ENCODE measurements at places on chromosomes 5 and 9. TPM values are rescaled to one million over a fixed set of nuclear protein-coding genes. Genes with fewer than 3 reads are reported as not detected.

CCL28 gene
- total RNA-seq, result 17.3 TPM

DNA sequence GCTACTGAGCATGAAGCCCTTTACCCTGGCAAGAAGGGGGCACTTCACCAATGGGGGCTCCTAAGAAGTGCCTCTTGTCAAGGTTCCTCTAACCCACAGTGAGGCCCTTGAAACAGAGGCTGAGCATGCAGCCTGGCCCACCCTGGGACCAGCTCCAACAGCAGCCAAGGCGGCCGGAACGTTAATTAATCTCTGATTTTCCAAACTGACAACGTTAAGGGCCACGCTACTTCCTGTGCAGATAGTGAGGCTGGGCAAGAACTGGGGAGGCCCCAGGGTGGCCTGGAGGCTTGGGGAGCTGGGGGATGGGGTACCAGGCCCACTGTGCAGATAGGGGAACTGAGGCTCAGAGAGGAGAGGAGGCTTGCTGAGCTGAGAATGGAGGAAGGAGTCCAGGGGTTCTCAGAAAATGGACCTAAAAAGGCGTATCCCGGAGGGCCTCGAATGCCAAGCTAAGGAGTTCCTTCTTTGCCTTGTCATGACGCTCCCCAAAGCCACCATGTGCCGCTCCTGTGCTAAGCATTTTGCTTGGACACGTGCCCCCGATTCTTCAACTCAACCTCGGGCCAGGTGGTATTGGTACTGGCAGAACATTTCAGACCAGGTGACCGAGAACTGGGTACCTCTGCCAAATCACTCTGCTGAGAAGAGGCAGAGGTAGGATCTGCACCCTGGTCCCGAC lies 72.0 kb upstream of the STXBP1 start:
- DNase-seq, result no peak

OR13C4 gene
- total RNA-seq, result not detected

DNA sequence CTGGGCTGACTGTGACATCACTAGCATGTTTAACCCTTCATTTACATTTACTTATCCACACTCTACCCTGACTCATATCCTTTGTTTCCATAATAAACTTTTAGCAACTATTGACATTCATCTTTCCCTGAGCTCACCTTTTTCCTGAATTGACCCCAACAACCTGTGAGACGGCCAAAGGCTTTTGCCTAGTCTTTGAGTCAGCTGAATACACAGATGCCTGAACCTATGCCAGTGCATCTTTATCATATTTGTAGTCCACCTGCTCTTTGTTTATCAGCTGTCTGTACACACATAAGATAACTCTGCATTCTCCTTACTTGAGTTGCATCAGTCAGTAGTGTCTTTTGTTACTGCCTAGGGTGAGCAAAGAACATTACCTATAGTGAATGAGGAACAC lies 128.5 kb upstream of the HMHB1 start:
- DNase-seq, result no peak

DNA sequence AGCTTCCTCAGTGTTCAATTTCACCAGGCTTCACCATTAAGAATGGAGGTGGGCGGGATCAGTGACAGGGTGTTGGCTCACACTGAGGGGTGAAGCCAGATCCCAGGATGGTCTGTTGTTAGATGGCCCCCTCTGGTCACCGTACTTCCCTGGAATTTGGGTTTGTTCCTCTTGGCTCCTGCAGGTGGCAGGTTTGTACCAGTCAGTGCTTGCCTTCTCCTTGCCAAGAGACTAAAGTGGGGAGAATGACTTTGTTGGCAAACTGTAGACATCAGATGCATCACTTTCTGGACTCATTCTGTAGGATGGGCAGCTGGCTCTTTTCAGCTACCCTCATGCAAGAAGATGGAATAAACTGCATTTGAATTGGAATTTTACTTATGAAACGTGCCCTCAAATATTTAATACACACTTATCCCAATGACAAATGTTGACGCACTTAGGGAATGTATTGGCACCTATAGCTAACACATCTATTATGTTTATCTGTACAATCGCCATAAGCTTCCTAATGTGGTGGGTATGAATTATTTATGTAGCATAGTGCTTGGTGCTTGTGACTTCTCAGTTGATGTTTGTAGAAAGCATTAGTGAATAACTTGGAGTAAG lies 31.4 kb upstream of the ANKRD55 start:
- no peak for DNase-seq

CNTNAP3B gene
- total RNA-seq, result 0.15 TPM

- no peak for DNase-seq
These were observed 1029.6 kb downstream of the CDH12 start for GRCh38 chr5:21823588-21823987.

CAMK4 gene
- total RNA-seq, result 366 TPM

- no peak for DNase-seq
These were observed 10.7 kb downstream of the GSN start for GRCh38 chr9:121278477-121279261.

C9orf85 gene
- 14.3 TPM for total RNA-seq

NOTCH1 gene
- 58.0 TPM for total RNA-seq

SPATA31A3 gene
- not detected for total RNA-seq

IER5L gene
- 3.6 TPM for total RNA-seq

- DNase-seq, result no peak
These were observed 8.2 kb downstream of the IPPK start for GRCh38 chr9:92661743-92662142.

N4BP3 gene
- 2.1 TPM for total RNA-seq

DNA sequence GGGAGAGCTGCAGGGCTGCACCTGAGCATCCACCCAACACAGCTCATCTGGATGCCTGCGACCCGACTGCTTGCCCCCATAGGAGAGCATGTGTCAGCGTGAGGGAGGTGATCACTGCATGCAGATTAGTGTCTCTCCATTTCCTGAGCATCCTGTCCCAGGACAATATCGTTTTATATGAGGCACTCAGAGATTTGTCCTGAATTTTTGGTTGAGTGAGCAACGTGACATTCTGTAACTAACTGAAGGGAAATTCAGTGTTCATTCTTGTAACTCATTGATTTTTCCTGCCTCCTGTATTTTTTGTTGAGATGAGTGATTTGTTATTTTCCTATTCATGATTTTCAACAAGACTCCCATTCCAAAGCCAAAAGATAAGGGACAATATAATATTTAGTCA lies 20.7 kb upstream of the ANKRD34B start:
- DNase-seq, result no peak

CDX1 gene
- not detected for total RNA-seq

DNA sequence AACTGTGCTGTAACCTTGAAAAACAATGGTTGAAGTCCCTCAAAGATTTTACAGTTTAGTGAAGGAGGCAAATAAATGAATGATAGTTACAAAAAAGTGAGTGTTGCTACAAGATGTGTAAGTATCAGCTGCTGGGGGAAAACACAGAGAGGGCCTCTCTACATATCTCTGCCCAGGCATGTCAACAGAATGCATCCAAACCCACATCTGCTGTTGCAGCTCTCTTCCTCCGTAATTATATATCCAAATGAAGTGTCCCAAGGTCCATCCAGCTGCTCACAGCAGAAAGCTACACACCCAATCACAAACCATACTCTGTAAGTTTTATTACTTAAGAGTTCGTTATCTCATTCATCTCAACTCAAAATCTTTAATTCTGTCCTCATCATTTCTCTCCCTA lies 584.6 kb downstream of the ANXA1 start:
- no peak for DNase-seq

PGM5 gene
- total RNA-seq, result 0.19 TPM

DNA sequence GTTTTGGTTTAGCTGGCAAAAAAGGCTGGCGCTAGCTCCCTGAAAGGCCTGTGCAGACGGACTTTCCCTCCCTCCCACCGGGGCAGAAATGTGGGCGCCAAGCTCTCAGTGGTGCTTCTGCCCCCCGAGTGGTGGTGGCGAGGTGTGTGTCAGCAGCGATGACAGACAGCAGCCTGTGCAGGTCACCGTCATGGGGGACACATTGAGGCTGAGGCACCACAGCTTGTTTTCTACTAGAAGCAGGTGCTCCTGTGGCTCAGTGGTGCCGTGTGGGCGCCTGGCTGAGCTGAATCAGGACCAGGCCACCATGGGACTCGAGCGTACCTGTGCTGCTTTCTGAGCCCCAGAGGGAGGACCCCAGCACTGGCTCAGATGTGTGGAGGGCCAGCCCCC lies 6.2 kb downstream of the WNK2 start:
- no peak for DNase-seq

SEMA6A gene
- total RNA-seq, result not detected

PCDHGA12 gene
- not detected for total RNA-seq

- DNase-seq, result no peak
These were observed 410.8 kb downstream of the CETN3 start for GRCh38 chr5:89998519-89999305.

DNA sequence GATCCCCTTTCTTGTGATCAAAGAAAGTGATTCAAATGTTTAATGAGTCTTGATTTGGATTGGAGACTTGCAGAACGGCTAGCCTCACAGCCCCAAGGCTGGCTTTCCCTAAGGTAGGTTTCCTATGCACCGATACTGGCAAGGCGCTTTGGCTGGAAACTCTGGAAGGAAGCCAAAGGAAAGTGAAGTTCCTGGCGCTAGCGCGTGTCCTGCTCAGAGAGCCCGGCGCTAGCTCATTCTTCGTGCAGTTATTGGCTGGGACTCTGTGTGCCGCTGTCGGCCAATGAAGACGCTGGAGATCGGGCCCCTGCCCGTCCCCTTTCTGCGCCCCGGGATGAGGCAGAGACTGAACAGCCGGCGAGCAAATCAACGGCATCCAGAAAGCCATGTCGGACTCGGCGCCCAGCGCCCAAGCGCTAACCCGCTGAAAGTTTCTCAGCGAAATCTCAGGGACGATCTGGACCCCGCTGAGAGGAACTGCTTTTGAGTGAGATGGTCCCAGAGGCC lies at the start of gene PCDHGC3:
PCDHGC3 (plus strand) TSS at position 342 of the 507 bp plus-strand sequence; CDS start at position 493, 151 bp downstream.
- DNase-seq, result no peak

GRCh38 chr9:114059047-114059803 lies 18.9 kb downstream of the AMBP start:
- DNase-seq, result no peak

- DNase-seq, result peak; percentile 46
These were observed 7.1 kb upstream of the KLF9 start for GRCh38 chr9:70421272-70422180.

WDR36 gene
- 28.7 TPM for total RNA-seq

- DNase-seq, result no peak
These were observed 5.5 kb downstream of the OTULIN start for GRCh38 chr5:14669975-14670374.

Measured in naive thymus-derived CD4-positive, alpha-beta T cell (primary cell).